ENCODE measurements at places on chromosomes 12 and 14. TPM values are rescaled to one million over a fixed set of nuclear protein-coding genes. Genes with fewer than 3 reads are reported as not detected.

The ANKS1B gene
- 2.2 TPM for polyA plus RNA-seq

The PTMS gene
- polyA plus RNA-seq, result 373 TPM

The SPX gene
- 32.7 TPM for polyA plus RNA-seq

The SLC35F4 gene
- polyA plus RNA-seq, result 0.17 TPM

The RARG gene
- 24.8 TPM for polyA plus RNA-seq

The CMKLR1 gene
- 4.5 TPM for polyA plus RNA-seq

The STYK1 gene
- not detected for polyA plus RNA-seq
